ENCODE measurements at places on chromosomes 1 and 21.

DNA sequence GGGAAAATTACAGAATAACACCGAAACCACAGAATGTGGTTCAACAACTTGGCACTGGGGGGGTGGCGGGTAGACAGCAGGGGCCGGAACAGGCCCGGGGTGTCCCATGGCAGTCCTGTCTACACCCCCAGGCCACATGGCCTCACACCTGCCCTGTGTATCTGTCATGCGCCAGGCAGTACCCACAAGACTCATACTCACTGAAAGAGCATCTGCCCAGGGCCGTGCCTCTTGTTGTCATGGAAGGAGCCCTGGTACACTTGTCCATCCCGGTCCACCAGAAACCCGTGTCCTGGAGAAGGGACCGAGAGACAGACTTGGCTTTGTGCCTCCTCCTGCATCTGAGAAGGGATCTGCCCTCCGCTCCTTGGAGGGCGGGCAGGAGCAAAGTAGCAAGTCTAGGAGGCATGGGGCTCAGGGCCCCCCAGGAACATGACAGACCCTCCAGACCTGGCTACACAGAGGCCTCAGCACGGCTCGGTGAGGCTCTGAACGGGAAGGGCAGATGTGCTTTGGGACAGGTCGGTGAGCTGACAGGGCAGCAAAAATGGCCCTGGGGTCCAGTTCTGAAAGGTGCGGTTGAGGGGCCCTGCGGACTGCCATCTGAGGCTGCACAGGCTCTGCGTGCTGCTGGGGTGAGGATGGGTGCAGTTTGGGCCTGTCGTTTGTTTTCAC is 5.6 kb downstream of the MORN1 start:
- DNase-seq: peak; percentile 14

DNA sequence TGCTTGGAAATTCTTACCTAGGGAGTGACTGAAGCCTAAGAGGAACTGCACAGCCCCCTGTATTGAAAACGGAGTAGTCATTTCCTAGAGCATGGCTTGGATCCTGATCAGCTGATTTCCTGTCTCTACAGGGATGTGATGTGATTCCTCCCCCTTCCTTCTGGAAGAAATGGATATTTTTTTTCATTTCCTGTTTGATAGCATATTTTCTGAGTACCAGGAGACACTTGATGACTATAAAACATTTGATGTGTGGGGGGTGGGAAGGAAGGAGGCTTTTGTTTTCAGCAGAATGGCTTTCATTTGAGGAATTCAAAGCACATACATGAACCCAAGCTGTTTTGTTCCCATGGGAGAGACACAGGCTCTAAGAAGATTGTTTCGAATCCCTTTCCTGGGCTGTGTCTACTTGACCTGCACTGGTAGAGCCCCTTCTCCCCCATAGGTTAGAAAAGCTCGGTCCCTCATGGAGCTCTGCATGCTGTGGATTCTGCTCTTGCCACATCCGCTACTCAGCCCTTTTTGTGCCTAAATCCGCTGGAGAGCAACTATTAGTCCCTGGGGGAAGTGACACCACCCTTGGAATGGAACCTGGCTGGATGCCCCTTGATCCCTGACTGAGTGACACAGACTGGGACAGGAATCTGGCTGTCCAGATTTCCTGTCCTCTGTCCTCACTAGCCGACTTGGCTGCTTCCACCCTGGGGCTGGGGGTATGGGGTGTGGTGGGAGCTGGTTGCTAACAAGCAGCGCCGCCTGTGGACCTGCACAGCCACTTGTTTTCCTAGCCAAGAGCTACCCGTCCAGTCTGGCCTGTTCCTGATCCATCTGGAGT is 71.8 kb upstream of the MACF1 start:
- DNase-seq: peak; percentile 83

- no peak for DNase-seq
Observed at GRCh38 chr1:202616355-202616915, 93.8 kb downstream of the SYT2 start.

DNA sequence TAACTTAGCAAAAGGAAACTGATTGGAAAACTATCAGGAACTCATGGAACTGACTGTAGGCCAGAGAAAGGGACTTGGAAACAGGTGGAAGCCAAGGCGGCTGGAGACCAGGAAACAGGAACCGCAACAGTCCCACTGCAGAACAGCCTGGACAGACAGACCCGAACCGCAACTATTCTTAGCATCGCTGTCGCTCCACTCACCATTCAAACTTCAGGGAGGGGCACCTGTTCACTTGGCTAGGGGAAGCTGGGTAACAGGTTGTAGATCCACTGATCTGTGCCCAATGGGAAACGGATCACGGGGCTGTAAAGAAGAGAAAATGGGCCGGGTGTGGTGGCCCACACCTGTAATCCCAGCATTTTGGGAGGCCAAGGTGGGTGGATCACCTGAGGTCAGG is 61.9 kb downstream of the CLSTN1 start:
- no peak for DNase-seq

DNA sequence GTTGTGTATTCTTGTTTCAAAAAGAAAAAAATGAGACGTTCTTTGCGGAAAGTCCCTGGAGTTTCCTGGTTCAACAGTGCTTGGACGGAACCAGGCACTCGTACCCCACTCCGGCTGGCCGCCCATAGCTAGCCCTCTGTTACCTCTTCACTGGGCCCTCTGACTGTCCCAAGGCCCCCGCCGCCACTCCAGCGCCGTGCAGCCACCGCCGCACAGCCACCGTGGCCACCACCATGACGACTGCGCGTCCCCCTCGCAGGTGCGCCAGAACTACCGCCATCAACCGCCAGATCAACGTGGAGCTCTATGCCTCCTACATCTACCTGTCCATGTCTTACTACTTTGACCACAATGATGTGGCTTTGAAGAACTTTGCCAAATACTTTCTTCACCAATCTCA is 9.6 kb downstream of the SNIP1 start:
- no peak for DNase-seq
